ENCODE measurements at places on chromosomes 3 and 15.

- no peak for DNase-seq
Measured at GRCh38 chr3:3141939-3142338, 15.2 kb downstream of the TRNT1 start.

DNA sequence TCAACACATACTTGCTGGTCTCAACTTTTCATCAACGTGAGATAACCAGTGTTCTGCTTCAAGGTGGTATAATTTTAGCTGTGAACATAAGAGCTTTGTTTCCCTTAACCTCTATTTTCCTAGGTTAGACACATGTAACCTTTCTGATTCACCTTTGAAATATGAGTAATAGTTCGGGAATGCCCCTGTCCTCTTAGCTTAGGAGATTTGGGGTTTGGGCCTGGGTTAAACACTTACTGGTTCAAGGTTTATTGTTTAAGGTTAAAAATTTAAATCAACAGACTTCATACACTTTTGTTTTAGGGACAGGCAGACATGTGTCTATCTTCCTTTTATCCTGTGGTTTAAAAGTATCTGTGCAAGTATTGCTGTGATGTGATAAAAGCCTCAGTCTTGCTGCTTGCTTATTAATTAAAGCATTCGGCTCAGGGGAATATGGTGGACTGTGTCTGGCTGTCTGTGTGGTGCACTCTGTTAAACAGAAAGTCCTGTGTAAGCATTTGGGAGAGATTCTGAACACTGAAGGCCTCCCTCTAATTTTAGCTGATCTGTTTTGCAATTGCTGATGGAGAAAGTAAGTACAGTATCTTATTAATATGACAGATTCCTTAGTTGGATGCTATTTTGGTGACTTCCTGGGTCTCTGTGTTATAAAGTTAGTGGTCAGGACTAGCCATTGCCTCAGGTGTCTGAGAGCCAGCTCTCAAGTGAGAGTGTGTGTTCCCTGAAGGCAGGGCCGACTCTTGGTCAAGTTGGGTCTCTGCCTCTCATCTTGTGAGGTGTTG, 81.8 kb downstream of the USP13 start:
- DNase-seq = no peak

GRCh38 chr3:118116991-118117390, 917.7 kb downstream of the IGSF11 start:
- no peak for DNase-seq

DNA sequence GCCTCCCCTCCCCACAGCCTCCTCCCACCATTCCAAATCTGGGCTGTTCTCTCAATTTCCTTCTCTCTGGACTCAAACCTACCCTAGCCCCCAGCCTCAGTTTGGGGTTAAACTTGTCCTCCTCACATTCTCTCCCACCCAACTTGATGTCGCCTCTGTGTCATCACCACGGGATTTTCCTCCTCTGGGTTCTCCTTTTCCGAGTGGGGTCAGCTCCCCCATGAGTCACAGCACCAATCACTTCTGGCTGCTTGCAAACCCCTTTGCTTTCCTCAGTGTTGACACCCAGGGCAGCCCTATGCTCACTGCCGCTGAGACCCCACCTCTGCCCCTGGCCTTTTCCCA, 451 bp downstream of the CCR5AS start:
- DNase-seq = no peak

DNA sequence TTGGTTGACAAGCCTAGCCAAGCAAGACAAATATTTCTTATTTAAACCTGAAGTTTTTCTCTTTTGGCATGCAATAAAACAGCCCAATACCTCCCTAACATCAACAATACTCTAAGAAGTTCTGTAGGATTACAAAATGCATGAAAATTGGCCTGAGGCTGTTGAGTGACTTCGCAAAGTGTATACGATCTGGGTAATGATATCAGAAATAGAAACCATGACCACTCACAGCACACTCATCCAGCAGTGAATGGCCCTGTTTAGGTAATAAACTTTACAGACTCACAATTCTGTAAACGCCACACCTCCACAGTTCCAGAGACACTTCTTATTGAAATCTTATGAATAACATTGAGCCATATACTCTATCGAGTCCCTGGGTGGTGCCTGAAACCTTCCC, 83.0 kb upstream of the NAALADL2 start:
- DNase-seq = no peak

DNA sequence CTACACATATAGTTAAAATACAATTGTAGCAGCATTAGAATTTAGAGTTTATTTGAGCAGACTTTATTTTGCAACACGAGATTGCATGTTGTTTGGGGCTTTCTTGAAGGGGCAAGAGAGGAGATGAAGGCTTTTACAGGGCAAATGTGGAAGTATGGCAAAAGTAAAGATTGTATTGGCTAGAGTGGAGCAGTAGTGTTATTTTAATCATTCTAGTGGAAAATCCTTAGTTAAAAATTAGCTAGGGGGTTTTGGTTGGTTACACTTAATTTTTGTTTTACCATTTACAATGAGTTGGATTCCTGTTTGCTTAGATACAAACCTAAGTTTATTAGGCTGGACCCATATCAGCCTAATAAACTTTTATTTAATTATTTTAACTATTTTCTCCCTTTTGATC, 4.6 kb downstream of the OR5H15 start:
- no peak for DNase-seq

DNA sequence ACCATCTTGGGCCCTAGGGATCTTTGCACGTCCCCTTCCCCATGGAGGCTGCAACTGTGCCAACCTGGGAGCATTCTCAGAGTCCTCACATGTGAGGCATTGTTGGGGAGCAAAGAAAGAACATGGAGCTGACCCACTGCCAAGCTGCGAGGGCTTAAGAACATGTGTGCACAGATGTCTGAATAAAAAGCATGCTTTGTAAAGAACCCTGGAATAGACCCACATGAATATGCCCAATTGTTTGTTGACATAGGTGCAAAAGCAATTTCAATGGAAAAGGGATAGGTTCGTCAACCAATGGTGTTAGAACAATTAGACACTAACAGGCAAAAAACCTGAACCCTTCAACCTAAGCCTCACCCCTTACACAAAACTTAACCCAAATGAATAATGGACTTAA, 9.3 kb downstream of the PGPEP1L start:
- DNase-seq = no peak

GRCh38 chr15:63255489-63255990, 21.9 kb upstream of the APH1B start:
- DNase-seq = no peak

- DNase-seq = no peak
Measured at GRCh38 chr3:54936561-54936960, 8.7 kb upstream of the LRTM1 start.

- peak; percentile 83 for DNase-seq
Measured at GRCh38 chr15:90716976-90717821, at the start of gene BLM. TSS of gene BLM (plus strand) at chr15:90717346. CDS start at chr15:90747393, 30,047 bp downstream.

DNA sequence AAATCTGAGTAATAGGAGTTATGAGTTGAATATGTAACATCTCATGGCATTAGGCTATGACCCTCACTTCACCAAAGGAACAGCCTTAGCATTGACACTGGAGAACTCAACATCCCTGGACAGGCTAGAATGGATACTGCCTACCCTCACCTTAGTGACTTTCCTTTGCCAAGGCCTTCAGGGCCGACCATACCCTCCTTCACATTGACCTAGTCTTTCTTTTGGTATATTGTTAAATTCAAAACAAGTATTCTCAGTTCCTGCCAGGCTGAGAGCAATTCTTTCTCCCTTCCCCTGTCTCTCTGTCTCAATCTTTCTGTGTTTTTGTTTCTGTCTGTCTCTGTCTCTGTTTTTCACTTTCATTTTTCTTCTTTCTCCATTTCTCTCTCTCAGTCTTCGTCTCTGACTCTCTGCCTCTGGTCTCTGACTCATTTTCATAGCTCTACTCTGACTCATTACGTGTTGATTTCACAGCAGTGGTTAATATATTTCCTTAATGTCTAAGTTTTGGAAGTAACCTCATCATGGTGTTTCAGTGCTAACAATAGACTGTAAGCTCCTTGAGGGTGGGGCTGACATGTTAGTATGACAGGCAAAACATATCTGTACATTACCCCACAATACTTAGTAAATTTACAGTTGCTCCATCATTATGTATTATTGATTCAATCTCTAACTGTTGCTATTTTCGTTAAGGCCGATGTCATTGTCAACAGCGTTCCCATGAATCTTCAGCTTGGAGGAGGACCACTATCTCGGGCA, 32.5 kb downstream of the PARP15 start:
- peak; percentile 35 for DNase-seq

DNA sequence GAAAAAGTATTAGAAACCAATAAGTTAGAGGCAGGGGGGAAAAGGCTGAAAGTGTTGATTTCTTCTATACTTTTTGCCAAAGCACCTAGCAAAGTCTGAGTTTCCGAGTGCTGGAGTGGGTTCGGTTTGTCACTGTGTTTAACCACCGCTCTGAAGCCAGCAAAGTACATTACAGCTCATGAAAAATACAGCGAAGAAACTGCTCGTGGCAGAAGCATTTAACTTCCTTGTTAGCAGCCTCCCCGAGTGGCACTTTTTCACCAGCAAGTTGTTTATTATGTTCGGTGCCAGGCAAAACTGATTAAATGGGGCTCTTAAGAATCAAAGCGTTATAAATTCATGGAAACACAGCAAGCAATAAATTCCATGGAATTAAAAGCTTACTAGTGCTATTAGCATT, 313.6 kb downstream of the FOXP1 start:
- DNase-seq = no peak

DNA sequence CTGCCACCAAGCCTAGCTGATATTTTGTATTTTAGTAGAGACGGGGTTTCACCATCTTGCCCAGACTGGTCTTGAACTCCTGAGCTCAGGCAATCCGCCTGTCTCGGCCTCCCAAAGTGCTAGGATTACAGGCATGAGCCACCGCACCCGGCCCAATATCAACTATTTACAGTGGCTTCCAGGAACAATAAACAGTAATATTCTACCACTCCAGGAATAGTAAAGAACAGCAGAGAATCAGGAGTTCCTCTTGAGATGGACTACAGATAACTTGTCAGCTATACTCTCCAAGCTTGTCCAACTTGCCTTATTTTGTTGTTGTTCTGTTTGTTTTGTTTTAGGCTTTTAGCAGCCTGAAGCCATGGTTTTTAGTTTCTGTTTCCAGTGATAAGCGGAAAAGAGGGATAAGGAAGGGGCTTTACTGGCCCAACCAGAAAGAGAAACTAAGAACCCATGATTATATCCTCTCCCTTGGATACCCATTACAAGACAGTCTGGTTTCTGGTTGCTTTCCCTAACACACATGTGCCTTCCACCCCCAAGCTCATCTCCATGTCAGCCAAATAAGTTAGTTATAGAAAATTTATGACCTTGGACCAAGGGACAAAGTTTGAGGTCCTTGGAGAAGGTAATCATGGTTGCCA, 36.7 kb downstream of the ARHGEF3 start:
- no peak for DNase-seq

DNA sequence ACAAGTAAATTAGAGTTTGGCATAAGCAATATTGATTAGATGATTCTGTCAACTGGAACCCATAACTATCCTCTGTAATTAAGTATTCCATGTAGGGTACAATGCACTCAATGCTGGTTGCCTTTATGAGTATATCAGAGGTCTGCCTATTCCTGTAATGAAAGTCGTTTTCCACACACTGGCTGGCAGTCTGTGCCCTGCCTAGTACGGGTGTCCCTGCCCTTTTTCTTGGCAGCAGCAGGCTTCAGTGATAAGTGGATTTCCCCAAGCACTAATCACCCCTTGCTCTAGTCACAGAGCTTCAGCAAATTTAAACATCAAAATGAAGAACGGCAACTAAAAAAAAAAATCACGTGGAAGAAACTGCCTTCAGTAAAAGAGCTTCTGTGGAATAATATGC, 294.8 kb upstream of the STT3B start:
- no peak for DNase-seq

- DNase-seq = no peak
Measured at GRCh38 chr15:31326875-31327668, 437 bp downstream of the KLF13 start.

DNA sequence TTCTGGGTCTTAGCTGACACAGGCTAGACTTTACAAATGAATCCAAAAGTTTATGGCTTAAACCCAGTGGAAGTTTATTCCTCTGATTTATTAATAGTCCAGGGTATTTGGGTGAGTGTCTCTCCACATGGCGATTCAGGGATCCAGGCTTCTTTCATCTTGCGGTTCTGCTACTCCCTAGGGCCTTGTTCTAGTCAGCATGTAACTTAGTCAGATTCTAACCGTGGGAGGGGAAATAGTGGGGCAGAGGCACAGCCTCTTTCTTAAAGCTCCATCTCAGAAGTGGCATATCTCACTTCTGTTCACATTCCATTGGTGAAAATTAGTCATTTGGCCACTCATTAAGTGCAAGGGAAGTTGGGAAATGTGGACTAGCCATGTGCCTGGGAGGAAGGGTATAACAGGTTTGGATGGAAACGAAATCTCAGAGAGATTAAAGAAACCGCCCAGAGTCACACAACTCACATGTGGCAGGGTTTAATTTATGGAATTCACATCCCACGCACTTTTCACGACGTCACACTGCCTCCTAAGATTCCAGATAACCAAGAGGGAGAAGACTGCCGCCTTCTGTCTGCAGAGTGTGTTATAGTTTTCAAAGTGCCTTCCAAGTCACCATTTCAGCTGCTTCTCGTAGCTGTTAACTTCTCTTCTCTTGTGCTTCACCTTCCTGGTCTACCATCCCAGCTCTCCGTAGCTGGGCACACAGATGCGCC, 11.4 kb upstream of the RASGRF1 start:
- no peak for DNase-seq

- no peak for DNase-seq
Measured at GRCh38 chr3:172103724-172104123, 64.3 kb downstream of the FNDC3B start.

- no peak for DNase-seq
Measured at GRCh38 chr15:56616551-56616950, 116.8 kb downstream of the ZNF280D start.

DNA sequence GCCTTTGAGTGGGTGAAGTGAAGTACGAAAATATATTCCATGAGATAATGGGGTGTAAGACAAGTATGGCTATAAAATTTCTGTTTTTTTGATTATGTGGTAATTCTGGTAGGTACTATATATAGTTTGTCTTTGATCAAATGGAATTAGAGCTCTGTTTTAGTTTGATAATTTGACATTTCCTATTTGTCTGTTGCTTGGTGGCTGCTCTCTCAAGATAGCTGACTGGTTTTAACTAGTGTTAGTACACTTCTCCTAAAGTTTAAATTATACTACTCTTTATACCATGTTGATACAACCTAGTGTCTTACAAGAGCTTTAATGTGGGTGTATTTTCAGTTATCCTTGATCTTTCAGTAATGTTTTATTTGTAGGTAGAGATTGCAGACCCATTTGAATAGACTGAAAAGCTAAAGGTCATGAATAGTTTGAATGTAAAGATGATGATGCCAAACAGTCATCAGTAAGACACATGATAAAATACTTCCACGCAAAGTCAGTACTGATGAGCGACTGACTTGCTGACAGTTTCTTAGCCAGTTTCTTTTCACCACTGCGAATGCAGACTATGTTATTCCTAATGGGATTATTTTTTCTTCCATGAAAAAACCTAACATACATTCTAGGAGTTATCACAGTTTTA, 15.2 kb downstream of the SACM1L start:
- DNase-seq = no peak
